Temporal lobe (tissue), 4 donors: ENCODE measurements at places on chromosomes 6 and 20. TPM values are rescaled to one million over a fixed set of nuclear protein-coding genes. Genes with fewer than 3 reads are reported as not detected.

Gene SMPDL3A
- 8.9 TPM for total RNA-seq

Gene CDSN
- total RNA-seq: not detected

Gene BFSP1
- 0.49 TPM for total RNA-seq

Gene SLC52A3
- total RNA-seq: 0.49 TPM

Gene LEMD2
- total RNA-seq: 23.6 TPM

Gene TUBB1
- 0.49 TPM for total RNA-seq
